ENCODE measurements at places on chromosomes 16 and 17.

DNA sequence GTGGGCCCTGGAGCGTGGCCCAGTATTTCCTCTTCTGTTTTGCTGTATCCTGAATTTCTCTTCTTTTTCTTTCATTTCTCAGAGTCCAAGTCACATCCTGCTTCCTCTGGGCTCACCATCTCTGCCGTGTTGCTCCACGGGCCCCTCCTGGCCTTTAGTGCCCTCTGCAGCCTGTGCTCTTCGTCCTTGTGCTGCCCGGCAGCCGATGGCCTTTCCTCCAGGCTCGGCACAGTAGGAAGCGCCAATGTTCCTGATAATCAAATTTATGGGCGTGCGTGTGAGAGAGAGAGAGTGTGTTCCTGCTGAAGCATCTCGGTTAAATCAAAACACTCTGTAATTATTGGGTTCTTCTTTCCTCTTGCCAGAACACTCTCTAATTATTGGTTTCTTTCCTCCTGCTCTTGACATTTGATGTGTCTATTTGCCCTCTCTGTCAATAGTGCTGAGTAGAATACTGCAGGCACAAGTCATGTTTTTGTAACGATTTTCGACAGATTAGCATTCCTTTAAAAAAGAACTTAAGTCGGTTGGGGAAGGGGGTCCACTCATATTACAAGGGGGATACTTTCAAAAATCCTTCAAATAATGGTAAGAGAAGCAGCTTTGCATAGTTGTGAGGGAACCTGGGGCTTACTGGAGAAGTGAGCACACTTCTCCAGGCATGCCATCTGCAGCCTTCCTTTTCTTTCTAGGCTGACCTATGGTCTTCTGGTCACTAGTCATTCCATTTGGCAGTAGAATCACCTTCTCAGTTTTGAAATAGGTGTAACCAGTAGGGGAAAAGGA, 126.6 kb downstream of the RPTOR start:
- no peak for DNase-seq

DNA sequence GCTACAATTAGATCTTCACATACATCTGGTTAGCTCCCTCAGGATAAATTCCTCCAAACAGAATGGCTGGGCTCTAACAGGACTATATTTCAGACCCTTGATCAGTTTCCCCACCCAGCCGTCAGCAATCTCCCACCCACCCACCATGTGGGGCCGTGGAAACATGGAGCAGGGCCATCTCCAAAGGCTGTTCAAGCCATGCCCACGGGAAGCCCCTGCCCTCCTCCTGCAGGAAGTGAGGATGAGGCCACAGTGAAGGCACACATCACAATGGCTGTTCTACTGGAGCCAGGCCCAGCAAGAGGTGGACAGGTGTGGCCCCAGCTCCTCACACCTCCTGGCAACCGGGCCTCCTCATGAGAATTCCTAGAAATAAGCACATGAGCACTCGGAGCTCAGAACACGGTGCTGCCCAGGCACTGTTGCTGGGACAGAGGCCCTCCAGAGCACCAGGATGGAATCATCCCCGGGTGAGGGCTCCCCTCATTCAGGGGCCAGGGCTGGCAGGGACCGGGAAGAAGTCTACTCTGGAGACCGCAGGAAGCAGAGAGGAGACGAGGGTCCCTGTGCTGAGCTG, at the start of gene LITAFD:
Gene LITAFD (plus strand): TSS at position 311 of the 577 bp plus-strand sequence. CDS start 2,005 bp downstream, outside the sequence.
- DNase-seq, result no peak

GRCh38 chr17:7177191-7177953, 1.8 kb downstream of the ASGR1 start:
- peak; percentile 46 for DNase-seq

DNA sequence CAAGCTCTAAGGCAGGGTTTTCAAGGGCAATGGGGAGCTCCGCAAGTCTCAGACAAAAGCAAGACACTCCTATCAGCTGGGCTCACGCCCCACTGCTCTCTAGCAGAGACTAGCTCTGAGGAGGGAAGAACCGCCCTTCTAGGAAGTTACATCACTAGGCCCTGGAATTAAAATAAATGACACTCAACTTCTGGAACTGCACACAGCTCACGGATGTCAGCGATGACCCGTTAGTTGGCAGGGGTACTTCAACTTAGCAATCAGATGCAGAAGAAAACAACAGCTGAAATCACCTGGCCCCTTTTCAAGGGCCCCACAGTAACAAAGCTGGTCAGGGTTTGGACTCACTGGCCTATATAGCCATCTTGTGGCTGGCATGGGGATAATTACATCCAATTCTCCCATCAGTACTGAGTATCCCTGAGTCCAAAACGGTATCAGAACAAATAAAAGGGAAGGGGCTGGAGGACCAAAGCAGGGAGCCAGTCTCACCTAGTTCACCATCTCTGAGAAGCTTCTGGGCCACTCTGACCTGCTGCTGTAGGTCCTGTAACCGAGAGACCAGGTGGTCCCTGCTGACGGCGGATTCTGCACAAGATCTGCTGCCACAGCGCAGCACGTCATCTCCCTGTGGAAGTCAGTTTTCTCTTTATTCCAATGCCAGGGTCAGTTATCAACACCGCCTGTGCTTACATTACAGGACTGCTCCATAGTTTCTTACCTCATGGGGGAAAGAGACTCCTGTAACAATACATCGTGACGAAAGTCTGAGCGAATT, 22.2 kb downstream of the SERPINF1 start:
- DNase-seq, result no peak

DNA sequence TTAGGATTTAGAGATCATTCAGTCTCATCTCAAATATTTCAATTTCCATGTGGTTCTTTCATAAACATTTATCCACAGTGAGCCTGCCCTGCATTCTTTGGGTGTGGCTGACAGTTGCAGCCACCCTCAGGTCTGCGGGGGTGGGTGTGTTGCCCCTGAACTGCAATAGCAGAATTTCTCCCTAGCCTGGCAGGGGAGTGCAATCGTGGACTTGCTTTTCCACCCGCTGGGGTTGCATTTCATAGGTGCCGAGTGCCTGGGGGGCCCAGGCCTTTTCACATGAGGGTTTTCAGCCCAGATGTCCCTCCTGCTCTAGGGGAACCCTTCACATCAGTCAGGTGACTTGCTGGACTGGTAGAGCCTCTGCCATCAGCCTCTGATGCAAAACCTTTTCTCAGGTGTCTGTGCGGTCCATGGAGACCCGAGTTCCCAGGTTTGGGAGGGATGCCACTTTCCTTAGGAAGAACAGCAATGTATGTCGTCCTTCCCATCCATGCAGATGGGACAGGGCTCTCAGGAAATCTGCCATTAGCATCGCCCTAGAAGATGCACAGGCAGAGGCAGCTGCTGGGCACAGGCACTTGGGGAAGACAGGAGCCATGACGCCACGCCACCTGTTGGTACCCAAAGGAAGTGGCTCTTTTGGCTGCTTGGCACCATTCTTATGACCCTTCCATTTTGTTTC, 2.4 kb upstream of the USP36 start:
- peak; percentile 50 for DNase-seq

DNA sequence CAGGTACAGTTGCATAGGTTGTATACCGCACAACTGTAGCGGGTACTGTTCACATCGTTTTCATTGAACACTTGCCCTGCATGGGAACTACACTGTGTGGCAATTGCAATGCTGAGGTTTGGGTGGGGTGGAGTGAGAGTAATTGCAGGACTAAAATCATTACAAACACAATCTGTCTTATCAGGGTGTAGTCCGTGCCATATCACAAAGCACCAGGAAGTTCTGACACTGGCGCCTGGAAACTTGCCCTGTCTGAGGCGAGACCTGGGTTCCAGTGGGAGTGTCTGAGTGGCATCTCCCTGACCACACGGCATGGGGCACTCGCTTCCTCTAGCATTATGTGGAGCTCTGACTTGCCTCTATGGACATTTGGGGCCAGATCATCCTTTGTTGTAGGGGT, 153.4 kb downstream of the RGS9 start:
- no peak for DNase-seq

- no peak for DNase-seq
These were observed 12.8 kb downstream of the DNAH9 start for GRCh38 chr17:11610999-11611566.

GRCh38 chr17:40541060-40541872, 24.0 kb downstream of the CCR7 start:
- DNase-seq, result peak; percentile 70

DNA sequence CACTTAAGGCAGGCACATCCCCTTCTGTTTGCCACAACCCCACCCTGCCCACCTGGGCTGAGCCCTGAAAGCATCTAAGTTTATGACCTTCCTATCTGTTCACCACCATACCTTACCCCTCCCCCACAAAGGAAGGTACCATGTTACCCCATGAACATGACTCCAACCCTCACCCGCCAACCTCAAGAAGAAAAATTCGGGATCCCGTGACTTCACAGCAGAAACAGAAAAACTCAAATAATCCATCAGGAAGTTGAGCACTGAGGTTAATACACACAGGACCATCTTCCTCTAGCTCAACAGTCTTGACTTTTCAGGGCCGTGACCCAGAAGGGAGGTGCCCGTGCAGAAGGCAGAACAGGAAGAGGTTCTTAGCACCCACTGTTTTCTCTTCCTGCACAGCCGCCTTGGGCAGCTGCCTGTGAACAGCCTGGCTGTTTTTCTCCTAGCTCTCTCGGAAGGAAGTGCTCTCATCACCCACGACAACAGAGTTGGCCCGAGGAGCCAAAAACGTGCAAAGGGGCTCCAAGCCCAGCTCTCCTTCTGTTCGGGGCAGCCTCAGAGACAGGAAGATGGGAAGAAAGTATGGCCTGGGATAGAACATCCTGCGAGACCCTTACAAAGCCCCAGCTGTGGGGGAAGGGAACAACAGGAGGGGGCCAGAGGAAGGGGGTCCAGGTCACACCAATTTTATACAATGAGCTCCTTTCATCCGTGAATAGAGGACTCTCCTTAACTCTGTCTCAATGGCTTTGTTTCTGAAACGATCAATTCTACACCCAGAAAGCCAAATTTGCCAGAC, 101.1 kb downstream of the XYLT1 start:
- peak; percentile 76 for DNase-seq

DNA sequence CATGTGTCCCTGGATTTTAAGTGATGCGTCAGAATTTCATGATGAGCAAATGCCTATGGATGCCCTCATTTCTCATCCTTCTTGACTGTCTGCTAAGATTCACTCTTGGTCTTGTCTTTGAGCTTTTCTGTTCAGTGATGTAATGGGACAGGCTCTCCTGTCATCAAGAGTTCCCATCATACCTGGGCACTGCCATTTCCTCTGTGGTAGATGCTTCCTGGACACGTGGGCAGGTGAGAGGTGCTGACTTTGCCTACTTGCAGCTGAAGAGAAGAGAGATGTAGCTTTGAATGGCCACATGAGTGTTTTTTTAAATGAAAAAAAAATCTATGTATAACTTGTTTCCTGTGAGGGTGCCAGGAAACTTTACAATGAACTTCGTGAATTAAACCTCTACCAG, 557.7 kb downstream of the MAF start:
- peak; percentile 12 for DNase-seq

- DNase-seq, result no peak
These were observed 14.2 kb downstream of the SAP30BP start for GRCh38 chr17:75681289-75681688.
